ENCODE measurements at places on chromosomes 7 and 10.
A peak's percentile ranks its signal among the peaks of the same experiment; 100 is the strongest.

GRCh38 chr7:107661081-107661864 is 645 bp downstream of the SLC26A4 start:
- DNase-seq = peak; percentile 48

DNA sequence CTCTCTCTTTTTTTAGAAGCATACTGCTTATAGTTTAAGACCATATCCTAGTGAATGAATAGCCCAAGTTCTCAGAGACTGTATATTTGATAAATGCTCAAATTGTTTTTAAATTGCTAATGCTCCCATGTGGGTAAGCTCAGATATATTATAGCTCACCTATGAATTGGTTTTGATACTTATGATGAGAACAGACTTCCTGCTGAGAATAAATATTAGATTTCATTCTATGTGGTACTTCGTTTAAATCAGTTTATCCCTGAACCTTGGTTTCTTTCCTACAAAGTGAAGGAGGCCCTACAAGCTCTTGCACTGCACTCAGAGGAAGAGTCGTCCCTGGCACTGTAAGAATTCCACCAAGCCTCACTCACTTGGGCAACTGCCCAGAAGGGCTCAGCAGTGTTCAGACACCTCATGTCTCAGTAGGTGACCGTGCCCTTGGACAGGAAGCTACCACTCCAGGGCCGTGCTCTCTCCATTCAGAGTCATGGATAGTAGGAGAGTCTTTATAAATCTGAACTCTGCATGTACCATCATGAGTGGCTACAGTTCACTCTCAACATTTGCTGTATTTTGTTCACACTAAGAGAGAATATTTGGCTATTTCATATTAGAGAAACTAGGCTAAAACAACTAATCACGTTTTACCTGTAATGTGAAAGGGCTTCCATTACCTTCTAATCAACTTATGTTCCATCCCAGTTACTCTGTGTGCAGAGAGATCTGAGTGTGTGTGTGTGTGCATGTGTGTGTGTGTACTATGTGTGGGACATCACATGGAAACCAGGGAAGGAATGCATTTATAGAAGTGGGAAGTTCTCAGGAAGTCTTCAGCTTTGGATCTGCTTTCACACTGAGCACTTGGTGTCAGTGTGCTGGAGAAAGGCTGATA is 93.8 kb downstream of the PTPRE start:
- no peak for DNase-seq

GRCh38 chr10:46299286-46299535 is 12.4 kb downstream of the ANTXRL start:
- no peak for DNase-seq

DNA sequence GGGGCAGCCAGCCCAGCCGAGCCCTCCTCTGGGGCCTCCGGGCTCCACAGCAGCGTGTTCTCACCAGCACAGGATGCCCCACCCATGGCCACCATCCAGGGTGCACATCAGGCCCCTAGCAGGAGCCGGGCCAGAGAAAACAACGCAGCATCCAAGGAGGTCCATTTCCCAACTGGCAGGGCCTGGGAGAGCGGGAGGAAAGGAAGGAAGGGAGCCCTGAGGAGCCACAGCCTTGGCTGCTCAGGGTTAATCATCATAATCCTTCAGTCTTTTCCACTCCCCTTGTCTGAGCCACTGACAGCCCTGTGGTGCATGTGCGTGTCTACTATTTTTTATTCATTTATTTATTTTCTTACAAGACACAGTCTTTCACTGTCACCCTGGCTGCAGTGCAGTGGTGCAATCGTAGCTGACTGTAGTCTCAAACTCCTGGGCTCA is 3.6 kb downstream of the PLAC9 start:
- no peak for DNase-seq

- no peak for DNase-seq
Observed at GRCh38 chr10:79905322-79906314, 43.3 kb downstream of the SFTPD start.

- no peak for DNase-seq
Observed at GRCh38 chr10:78781251-78781913, 287.4 kb upstream of the ZMIZ1 start.

DNA sequence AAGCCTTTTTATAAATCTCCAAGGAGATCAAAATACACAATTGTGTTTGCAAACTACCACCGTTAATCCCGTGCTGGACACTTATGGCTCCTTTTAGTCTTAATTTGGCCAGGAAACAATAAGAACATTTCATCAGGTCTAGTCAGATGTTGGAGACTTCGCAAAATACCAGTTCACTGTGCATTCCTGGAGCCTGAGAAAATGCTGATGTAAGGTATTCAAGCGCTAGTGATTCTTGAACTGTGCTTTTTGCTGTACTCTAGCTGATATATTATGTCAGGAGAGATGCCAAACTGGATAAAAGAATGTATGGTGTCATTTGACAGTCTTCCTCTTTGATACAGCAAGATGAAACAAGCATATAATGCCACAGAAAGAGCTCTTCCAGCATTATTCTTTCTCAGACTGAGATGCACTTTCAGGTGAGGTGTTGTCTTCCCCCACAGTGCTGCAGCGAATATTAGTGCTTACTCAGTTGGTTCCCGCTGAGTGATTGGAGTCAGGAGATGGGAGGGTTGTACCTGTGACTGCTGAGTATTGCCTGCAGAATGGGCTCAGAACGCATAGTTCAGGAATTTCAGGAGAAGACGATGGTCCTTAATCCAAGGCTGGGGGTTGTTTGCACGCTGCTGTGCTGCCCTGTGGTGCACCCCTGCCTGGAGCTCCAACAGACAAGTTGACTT is 59.2 kb downstream of the OGDH start:
- DNase-seq = no peak

- DNase-seq = no peak
Observed at GRCh38 chr10:88755753-88756152, 4.1 kb upstream of the LIPN start.

- DNase-seq = no peak
Observed at GRCh38 chr7:44757739-44758138, 9.1 kb downstream of the ZMIZ2 start.

DNA sequence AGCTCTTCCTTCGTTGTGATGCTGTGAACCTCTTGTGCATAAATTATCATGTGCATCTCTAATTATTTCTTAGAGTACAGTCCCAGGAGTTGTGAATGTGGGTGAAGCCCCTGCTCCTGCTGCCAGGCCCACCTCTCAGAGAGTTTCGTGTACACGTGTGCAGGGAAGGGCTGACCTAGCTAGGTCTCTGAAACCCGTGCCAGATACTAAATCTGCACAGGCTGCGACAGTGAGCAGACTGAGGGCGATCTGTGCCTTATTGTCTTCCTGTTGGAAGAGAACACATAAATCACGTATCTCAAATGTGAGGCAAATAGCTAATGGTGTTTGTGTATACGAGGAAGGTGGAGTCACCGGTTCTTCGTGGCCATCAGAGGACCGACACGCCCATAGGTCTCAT is 71.8 kb upstream of the DNAJB6 start:
- no peak for DNase-seq

GRCh38 chr7:40147371-40148246 is 12.8 kb downstream of the SUGCT start:
- no peak for DNase-seq

DNA sequence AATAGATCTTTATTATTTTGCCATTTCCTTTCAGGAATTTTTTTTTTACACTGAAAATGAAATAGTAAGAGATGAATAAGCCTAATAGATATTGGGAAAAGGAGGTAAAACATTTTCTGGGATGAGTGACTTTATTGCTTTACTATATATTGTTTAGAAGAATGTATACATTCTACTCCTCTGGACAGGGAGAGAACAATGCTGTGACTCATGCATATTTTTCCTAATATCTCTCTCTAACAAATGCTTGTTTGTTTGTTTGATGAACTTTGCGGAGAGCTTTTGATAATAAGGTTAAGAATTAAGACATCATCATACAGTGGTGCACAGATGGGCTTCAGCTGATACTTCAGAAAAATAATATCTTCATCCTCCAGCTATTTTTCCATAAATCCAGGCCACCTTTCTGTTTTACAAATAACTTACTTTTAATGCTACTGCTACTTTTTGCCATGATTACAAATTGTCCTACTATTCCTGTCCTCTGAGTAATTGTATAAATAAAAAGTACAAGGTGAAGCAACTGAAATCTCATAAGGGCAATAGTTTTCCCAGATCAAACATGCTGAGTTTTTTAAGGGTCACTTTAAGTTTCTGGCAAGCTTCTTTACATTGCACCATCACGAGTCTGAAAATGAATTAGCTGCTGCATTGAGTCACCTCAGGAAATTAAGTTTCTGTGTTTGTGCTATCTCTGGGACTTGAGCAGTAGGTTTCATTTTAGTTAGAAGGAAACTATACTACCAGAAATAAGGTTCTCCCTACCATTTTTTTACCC is 207.3 kb upstream of the POT1 start:
- DNase-seq = no peak

GRCh38 chr10:98080494-98080893 is 50.1 kb upstream of the CRTAC1 start:
- DNase-seq = no peak

DNA sequence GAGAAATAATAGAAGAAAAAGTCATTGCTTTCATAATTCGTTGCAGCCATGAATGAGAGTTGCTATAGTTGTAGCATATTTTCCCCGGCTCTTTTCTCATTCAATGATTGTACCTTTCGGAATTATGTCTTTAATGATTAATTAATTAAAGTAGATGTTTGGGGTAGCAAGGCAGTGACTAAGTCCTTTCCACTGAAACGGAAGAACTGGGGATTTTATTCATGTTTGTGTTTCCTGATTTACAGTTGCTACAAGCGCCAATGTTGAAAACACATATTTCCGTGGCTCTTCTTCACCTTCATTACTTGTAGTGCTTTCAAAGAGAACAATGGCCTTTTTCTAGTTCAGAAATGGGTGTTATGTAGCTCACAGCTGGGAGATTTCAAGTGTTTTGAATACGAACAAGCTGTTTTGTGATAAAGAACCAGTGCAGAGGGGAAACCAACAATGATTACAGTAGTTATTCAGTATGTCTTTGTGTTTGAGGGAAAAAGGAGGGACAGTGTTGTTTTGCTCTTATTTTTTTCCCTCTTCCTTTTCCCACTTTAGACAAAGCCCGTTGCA is 153.5 kb downstream of the NSUN6 start:
- DNase-seq = no peak

DNA sequence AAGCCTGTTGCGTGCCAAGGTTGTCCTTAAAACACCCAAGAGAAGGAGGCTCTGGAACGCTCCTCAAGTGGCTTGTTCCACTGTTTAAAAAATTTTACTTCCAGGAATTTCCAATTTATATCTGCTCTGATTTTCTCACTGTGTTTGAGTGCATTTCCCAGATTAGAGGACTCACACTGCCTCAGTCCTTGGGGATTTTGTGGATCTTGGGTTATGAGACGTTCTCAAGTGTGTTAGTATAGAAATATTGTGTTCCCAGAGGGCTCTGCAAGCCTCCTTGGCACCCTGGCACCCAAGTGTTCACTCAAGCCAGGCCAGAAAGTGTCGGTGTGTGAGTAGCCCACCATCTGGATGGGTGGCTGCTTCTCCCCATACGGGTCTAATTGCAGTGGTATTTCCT is 192.2 kb downstream of the SNX10 start:
- no peak for DNase-seq

DNA sequence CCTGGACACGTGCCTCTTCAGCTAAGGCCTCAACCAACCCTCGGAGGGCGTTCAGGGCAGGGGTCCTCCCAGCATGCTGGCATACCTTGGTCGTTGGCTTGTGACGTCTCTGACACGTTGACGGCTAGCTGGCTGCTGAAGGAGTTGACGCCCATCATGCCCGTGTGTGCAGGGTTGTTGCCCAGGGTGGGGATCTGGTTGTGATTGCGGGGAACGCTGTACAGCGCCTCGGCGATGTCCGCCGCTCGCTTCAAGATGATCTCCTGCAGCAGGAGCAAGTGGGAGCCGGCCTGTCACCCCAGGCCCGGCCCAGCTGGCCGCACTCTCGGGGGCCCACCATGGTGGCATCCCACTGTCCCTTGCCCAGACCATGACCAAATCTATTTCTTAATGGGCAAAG is 122.0 kb downstream of the EBF3 start:
- DNase-seq = no peak

All from stimulated activated CD4-positive, alpha-beta T cell treated with anti-CD3 and anti-CD28 coated beads, Interleukin-1b, Interleukin-23, amount 100 ng/mL, for 4 hours (primary cell).